ENCODE measurements at places on chromosomes 1 and 21. TPM values are rescaled to one million over a fixed set of nuclear protein-coding genes. Genes with fewer than 3 reads are reported as not detected.

DNA sequence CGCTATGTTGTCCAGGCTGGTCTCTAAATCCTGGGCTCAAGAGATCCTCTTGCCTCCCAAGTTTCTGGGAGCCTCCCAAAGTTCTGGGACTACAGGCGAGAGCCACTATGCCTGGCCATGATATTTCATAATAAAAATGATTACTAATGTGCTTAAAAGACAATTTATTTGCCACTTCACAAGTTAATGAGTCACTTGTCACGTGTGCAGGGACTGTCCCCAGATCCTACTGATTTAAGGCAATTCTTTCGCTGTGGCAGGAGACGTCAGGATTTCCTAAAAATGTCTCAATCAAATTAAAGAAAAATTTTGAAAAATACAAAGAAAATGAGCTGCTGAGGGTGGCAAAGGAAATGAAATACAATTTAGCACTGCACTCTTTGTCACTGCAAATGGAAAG lies 43.5 kb downstream of the B3GALNT2 start:
- DNase-seq, result no peak

- no peak for DNase-seq
Observed at GRCh38 chr1:55131801-55132200, 83.4 kb downstream of the USP24 start.

DNA sequence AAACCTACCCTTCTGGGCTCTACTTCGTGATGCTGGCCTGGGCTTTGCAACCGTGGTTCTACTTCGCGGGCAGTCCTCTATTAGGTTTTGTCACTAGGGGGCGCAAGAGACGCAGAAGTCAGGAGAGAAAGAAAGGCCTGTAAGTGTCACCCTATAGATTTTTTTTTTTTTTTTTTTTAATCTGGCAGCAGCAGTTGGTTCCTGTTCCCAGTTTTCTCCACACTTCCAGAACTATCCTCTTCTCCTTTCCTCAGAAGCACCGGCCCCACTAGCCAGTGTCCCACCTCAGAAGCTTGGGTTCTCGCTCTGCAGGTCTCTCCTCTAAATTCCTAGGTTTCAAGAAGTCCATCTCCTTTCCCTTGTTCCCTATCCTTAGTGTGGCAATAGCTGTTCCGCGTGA lies 9.1 kb upstream of the LCE2D start:
- DNase-seq, result peak; percentile 16

- DNase-seq, result peak; percentile 52
Observed at GRCh38 chr1:6438047-6438525, 13.5 kb downstream of the ESPN start.

DNA sequence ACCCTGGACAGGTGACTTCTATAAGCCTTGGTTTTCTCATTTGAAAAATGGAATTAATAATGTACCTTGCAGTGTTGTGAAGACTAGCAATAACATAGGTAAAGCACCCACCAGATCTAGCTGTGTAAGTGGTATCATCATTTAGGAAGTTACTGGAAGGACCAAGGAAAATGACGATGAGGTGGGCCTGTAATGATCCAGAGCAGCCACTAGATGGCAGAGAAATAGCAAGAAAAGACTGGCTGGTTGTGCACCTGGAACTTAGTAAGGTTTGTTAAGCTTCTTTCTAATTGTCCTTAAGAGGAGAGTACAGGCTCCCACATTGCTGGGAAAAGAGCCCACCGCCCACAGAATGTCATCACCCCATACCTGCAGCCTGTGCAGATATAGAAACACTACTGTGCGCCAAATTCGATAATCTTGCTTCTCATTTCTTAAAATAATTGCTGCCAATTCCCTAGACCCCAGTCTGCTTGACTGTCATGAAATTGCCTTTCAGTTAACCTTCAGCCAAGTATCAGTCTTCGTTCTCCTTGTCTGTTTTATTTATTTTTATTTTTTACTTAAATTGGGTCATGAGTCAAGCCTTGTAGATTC lies 37.2 kb downstream of the WNT4 start:
- peak; percentile 45 for DNase-seq

- peak; percentile 93 for DNase-seq
Observed at GRCh38 chr1:156152628-156153027, 757 bp upstream of the SEMA4A start.

GRCh38 chr1:205504311-205505075 lies at the start of gene CDK18:
CDK18 (plus strand) TSS chr1:205504669; CDS start chr1:205523168, 18,499 bp downstream.
- DNase-seq, result peak; percentile 96

IQCC gene
- total RNA-seq, result 7.4 TPM

Data from thyroid gland (tissue), 4 donors.